ENCODE measurements at places on chromosomes 7 and 10.

DNA sequence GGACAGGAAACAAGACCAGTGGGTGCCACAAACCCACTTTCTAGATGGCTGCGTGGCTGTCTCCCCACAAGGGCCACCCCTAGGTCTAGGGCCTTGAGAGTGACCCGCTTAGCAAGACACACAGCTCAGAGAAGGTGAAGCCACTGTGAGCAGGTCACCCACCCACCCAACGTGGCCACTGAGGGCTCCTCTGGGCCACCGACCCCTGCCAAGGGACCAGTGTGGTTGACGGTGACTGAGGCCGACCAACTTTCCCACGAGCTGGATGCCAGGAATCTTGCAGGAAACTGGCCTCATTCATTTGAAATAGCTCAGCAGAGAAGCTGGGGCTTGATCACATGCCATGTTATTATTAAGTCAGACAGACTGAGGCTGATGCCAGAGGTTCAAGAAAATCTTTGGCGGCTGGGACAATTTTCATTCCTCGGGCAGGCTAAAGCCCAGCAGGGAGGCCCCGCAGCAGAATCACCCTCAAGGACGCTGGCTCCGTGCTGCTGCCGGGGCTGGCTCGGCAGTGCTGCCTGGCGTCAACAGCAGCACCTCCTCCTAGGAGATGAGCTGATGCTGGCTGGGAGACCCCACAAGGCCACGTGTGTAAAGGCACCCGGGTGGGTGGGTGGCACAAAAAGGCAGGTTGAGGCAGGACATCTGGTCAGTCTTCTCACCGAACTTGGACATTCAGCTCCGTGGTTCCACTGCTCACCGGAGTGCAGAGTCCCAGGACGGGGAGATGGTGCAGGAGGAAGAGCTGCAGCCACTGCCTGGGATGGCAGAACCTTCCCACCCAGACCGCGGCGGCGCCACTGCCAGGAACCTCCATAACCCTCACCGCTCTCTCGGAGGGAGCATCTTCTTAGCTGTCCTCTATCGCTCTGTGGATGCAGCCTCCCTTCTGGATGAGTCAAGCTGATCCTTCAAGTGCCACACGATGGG, 57.8 kb downstream of the ZRANB1 start:
- DNase-seq: no peak

- DNase-seq: no peak
Observed at GRCh38 chr7:150972023-150972468, 6.1 kb downstream of the KCNH2 start.

DNA sequence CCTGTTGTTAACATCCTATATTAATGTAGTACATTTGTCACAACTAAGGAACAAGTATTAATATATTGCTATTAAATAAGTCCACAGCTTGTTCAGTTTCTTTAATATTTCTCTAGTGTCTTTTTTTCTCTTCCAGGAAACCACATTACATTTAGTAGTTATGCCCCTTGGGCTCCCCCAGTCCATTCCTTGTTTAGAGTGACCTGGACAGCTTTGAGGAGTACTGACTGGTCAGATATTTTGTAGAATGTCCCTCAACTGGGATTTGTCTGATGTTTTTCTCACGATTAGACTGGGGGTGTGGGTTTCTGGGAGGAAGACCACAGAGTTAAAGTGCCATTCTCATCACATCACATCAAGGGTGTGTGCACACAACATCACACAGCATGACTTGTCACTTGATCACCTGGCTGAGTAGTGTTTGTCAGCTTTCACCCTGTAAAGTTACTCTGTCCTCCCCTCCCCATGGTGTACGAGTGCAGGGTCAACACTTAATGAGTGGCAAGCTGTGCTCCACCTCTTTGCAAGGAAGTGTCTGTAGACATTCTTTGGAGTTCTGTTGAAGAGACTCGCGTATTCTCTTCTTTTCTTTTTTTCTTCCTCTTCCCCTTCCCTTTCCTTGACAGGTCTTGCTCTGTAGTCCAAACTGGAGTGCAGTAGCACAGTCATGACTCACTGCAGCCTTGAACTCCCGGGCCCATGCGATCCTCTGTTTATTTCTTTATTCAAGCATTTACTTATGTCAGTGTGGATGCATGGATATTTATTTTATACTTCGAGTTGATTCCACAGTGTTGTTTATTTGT, 10.2 kb downstream of the LMTK2 start:
- DNase-seq: no peak

DNA sequence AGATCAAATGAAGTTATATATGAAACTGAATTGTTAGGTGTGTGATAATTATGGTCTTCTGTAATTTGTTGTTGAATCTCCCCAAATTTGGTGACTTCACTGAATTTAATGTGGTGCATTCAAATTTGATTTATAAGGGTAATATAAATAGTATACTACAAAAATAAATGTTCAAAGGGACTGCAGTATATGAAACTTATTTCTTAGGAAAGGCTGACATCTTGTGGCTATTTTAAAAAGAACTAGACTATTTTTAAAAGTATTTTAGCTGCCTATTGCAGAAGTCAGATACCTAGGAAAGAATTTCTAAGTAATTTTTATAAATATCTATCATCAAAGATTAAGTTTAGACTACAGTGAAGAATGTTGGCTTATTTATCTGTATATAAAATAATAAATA, 36.6 kb downstream of the ATRNL1 start:
- peak; percentile 43 for DNase-seq

DNA sequence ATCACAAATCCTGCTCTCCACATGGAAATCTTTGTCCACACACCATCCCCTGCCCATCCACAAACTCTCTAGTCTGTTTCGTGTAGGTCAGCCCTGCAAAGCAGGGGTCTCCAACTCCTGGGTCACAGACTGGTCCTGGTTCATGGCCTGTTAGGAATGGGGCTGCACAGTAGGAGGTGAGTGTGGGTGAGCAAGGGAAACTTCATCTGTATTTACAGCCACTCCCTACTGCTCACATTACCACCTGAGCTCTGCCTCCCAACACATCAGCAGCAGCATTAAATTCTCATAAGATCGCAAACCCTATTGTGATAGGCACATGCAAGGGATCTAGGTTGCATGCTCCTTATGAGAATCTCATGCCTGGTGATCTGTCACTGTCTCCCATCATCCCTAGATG, 242.1 kb downstream of the FGFR2 start:
- no peak for DNase-seq

GRCh38 chr7:99124751-99125504, 19.0 kb downstream of the SMURF1 start:
- DNase-seq: no peak

Data from dermis microvascular lymphatic vessel endothelial cell (primary cell).